ENCODE measurements at places on chromosomes 13 and 19.
A peak's percentile ranks its signal among the peaks of the same experiment; 100 is the strongest.

- DNase-seq = no peak
These were observed 29.0 kb upstream of the RNF17 start for GRCh38 chr13:24734950-24735349.

- DNase-seq = no peak
These were observed 83.7 kb downstream of the MAB21L1 start for GRCh38 chr13:35392768-35393167.

DNA sequence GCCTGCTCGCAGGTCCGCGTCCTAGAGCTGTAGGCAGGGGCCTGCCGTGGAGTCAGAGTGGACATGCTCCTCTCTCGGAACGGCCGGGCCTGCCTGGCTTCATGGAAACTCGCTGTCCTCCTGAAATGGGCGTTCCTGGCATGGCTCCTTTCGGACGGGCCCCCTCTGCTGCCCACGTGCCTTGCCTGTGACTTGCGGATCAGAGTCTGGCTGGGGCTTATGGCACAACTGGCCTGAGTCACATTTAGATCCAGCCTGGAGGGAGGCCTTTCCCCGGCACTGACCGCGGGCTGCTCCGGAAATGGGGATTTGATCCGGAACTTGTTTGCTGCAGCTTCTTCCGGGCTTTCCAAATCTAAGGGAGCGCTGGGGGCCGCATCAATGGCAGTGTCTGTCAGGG is 28.1 kb downstream of the THSD1 start:
- no peak for DNase-seq

- no peak for DNase-seq
These were observed 42.0 kb downstream of the KLF2 start for GRCh38 chr19:16366433-16367260.

DNA sequence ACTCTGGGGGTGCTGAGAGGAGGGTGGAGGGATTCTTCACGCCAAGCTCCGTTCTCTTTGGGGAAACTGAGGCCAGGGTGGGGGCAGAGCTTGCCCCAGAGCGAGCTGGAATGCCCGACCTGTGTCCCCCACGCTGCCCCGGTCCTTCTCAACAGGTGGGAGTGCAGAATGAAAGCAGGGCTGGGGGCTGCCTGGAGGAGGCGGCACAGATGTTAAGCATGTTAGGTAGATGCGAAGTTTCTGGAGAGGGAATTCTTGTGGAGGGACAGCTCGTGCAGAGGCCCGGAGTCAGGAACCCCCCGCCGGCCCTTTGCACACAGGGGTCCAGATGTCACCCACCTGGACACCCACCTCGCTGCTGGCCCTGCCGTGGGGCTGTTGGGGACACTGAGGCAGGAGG is 9.0 kb downstream of the EFNA2 start:
- DNase-seq = no peak

DNA sequence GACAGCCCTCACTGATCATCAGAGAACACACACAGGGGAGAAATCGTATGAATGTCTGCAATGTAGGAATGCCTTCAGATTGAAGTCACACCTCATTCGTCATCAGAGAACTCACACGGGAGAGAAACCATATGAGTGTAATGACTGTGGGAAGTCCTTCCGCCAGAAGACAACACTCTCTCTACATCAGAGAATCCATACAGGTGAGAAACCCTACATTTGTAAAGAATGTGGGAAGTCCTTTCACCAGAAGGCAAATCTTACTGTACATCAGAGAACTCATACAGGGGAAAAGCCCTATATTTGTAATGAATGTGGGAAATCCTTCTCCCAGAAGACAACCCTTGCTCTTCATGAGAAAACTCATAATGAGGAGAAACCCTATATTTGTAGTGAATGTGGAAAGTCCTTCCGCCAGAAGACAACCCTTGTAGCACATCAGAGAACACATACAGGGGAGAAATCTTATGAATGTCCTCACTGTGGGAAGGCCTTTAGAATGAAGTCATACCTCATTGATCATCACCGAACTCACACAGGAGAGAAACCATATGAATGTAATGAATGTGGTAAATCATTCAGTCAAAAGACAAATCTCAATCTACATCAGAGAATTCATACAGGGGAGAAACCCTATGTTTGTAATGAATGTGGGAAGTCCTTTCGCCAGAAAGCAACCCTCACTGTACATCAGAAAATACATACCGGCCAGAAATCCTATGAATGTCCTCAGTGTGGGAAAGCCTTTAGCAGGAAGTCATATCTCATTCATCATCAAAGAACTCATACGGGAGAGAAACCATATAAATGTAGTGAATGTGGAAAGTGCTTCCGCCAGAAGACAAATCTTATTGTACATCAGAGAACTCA is 32.5 kb downstream of the ZNF567 start:
- no peak for DNase-seq

DNA sequence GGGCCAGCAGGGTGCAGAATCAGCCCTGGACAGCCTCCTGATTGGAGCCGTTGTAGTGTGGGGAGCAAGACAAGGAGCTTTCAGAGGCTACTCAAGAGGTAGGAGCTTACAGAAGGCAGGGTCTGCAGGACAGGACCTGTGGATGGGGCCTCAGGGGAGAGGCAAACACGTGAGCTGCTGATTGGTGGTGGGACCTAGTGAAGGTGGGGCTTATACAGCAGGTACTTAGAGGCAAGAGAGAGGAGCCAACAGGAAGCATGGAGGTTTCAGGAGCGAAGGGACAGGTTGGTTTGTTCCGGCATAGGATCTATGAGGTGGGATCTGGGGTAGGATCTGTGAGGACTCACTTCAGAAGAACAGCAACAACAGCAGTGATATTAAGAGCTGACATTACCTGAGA is 32.4 kb downstream of the ZSWIM4 start:
- no peak for DNase-seq

DNA sequence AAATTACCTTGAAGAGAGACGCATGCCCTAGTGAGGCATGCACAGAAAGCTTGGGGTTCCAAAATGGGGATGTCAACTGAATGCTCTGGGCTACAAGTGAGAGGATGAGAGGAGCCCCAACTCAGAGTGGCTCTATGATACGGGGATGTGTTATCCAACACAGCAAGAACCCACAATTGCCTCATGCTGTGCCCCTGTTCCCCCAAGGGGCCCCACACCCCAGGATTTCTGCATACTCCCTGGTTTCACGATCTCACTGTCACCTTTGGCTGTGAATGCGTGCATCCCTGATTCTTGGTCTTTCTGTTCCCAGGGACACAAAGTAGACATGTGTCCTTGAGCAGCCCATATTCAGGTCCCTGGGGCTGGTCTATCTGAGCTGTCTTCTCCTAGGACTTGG is 29.3 kb downstream of the WDR88 start:
- DNase-seq = no peak

GRCh38 chr13:88005188-88005587 is 334.0 kb downstream of the SLITRK5 start:
- DNase-seq = no peak

DNA sequence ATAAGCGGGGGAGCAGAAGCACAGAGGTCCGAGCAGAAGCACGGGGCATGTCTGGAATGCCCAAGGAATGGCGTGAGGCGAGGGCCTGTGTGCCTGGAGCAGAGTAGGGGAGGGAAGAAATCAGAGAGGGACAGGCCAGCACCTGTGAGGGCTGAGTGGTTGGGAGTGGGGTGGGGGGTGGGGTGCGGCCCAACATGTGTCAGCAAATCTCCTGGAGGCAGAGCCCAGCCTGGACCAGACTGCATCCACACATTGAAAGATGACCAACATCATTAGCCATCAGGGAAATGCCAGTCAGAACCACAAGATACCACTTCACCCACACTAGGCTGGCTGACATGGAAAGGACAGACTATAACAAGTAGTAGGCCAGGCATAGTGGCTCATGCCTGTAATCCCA is 11.2 kb downstream of the CLASRP start:
- no peak for DNase-seq

GRCh38 chr13:97588993-97589392 is 155.0 kb downstream of the RAP2A start:
- no peak for DNase-seq

- DNase-seq = no peak
These were observed 2.8 kb downstream of the TYROBP start for GRCh38 chr19:35905178-35905727.

DNA sequence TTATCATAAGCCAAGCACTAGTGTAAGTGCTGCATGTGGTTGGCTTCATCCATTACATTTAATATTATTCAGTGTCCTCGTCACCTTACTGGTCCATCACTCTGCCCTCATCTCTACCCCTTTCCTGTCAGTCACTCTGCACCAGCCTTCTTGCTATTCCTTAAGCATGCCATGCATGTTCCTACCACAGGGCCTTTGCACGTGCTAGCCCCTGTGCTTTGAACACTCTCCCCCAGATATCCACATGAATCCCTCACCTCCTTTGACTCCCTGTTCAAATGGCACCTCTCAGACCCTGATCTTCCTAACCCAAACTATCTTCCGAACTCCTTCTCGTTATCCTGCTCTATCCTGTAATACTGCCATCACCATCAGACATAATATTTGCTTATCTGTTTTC is 3.2 kb upstream of the RELB start:
- DNase-seq = no peak

GRCh38 chr13:78012046-78012445 is 93.4 kb upstream of the EDNRB start:
- DNase-seq = no peak

DNA sequence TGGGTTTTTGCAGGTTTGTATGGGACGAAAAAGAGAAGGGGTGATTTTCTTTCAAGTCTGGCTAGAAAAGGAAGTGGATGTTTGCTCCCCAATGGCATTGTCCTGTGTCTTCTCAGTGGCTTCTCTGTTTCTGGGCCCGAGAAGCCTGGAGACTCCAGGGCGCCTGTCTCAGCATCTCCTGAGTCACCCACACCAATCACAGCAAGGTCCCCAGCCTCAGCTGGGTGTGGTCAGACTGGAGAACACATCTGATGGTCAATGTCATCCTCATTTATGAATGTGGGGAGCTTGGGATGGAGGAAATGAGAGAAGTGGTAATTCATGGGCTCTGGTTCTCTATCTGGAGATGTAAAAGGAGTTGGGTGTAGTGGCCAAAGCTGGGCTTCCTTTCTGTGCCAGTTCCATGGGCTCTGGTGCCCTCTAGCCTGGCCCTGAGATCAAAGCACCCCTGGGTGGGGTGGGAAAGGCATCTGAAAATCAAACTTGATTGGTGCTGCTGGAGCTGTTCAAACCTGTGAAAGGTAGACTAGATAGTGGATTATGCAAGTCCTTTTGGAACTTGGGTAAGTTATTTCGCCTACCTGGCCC is 13.4 kb downstream of the RASL11A start:
- no peak for DNase-seq

GRCh38 chr19:3039641-3040077 is 10.6 kb upstream of the TLE2 start:
- DNase-seq = peak; percentile 59

GRCh38 chr13:108113407-108113806 is 101.9 kb downstream of the LIG4 start:
- no peak for DNase-seq

GRCh38 chr19:48614436-48615230 is at the start of gene FAM83E:
Gene FAM83E, minus strand, starts transcription at chr19:48615076. Its CDS starts 1,704 bp downstream, at chr19:48613372.
- DNase-seq = no peak

DNA sequence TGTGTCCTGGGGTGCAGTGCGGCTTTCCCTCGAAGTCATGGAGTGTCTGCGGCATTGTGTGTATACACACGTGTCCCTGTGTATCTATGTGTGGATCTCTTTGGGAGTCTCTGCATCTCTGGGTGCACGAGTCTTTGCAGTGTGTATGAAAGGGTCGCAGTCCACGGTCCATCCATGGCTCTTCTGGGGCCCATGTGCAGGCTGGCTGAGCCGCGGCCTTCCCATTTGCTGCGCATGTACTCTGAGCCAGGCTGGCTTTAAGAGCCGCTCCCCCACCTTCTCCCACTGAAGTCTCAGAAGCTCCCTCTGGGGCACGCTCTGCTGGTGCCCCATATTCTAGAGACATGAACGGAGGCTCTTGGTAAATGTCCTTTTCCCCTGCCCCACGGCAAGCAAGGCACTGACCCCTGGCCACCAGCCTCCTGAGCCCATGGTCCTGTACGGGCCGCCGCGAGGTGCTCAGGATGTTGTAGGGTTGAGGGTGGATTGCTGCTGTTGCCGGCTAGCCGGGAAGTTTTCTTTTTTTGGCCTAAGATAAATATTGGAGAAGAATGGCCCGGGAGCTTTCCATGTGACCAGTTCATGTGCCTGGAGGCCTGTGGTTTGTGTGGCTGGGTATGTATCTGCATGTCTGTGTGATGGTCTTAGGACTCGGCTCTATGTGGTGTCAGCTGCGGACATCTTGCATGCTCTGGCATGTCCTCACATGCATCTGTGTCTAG is 31.9 kb downstream of the PAK4 start:
- no peak for DNase-seq

DNA sequence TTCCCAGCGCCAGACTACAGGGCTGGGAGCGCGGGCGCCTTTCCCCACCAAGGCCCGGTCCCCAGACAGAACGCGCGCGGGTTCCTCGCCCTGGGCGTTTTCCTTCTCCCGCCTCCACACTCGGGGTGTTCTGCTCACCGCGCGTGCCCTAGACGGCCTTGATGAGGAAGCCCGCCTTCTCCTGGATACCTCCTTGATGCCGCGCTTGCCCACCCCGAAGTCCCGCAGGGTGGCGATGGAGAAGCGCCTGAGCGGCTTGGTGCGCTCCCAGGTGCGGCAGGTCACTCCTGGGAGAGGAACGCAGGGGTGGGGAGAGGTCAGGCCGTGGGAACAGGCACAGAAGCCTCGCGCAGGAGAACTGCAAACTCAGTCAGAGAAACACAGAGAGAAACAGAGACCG is 34.8 kb downstream of the CYP2B6 start:
- no peak for DNase-seq

- DNase-seq = no peak
These were observed 180.5 kb downstream of the COL4A1 start for GRCh38 chr13:110126391-110126961.

- DNase-seq = no peak
These were observed 91.7 kb upstream of the ANKRD10 start for GRCh38 chr13:111006506-111007031.

- DNase-seq = no peak
These were observed 833 bp downstream of the GAMT start for GRCh38 chr19:1400281-1401137.

DNA sequence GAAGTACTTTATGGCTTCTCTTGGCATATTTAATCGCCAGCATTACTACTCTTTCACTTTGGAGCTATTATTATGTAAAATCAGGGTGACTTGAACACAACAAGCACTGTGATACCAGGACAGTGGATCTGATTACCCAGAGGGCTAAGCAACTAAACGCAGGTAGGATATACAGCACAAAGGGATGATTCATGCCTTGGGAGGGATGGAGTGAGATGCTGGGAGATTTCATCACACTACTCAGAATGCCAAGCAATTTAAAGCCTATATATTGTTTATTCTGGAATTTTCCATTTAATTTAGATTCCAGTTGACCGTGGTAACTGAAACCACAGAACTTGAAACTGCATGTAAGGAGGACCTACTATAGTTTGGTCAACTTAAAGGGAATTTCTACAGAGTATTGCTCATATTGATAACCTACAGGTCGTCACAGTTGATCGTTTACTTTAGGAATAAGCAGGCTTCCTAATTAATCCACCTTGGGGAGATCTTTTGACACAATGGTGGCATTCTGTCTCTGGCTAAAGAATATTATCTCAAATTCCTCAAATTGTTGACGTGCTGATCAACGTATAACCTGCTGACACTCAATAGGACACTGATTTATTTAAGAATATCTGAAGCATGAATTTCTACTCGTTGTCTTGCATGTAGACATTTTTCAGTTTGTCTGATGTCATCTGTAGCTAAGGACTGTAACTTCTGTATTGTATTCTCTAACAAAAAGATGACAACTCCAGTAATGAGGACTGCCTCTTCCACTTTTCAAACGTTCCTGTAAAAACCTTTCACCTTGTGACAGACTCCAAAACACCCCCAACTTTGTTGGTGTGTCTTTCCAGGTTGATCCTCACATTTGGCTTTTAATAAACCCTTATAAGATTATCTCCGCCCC is 254.2 kb downstream of the GPC5 start:
- DNase-seq = no peak

GRCh38 chr13:106942563-106942962 is 374.6 kb upstream of the ARGLU1 start:
- no peak for DNase-seq
